ENCODE measurements at places on chromosomes 4 and X.

DNA sequence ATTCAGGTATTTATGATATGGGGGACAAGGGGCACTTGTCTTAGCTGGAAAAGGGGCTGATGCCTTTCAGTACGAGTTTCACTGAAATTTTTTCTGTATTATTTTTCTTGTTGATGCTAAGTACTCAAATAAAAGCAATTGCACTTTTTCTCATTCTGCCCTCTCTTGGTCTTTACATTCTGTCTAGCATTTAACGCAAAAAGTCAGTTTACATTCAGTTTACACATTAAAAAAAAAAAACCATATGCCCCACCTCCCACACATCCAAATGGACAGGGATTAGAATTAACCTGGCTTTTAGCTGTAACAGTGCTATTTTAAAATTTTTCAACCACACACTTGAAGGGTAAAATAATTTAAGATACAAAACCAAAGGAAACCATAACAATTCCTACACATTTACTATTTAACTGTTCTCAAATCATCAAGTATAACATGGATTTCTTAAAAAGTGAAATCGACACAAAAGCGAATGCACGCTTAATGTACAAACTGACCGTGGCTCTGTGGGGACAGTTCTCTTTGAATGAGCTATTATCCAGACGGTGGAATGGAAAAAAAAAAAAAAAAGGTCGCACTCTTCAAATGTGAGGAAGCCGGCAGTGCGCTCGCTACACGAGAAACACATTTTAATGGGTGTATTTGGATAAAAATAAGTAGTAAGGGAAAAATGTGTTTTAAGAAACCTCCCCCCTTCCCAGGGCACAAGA is 1.4 kb downstream of the AMMECR1 start:
- DNase-seq = no peak

GRCh38 chr4:94533405-94534223 is 81.9 kb downstream of the PDLIM5 start:
- DNase-seq = no peak

DNA sequence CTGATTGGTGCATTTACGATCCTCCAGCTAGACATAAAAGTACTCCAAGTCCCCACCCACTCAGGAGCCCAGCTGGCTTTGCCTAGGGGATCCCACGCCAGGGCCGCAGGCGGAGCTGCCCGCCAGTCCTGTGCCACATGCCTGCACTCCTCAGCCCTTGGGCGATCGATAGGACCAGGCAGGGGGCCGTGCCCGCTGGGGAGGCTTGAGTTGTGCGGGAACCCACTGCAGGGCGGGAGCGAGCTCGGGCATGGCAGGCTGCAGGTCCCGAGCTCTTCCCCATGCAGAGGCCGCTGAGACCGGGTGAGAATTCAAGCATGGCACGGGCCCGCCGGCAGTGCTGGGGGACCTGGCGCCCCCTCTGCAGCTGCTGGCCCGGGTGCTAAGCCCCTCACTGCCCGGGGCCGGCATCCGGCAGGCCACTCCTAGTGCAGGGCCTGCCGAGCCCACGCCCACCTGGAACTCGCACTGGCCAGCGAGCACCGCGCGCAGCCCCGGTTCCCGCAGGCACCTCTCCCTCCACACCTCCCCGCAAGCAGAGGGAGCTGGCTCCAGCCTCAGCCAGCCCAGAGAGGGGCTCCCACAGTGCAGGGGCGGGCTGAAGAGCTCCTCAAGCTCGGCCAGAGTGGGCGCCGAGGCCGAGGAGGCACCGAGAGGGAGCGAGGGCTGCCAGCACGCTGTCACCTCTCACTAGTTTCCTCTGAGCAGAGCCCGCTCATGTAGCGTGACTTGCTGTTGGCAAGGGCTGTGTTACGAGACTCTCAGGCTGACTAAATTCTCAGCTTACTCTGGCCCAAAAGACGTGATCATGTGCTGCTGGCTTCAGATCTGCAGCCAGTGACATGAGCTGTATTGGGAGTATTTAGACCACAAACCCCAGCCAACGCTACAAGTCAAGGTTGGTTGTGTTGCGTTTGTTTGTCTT is 87.5 kb downstream of the TRAPPC11 start:
- no peak for DNase-seq

- DNase-seq = no peak
These were observed 682.3 kb downstream of the TRIML1 start for GRCh38 chr4:188821500-188821899.

- DNase-seq = no peak
These were observed 190.6 kb upstream of the PCDH18 start for GRCh38 chr4:137722910-137723309.

DNA sequence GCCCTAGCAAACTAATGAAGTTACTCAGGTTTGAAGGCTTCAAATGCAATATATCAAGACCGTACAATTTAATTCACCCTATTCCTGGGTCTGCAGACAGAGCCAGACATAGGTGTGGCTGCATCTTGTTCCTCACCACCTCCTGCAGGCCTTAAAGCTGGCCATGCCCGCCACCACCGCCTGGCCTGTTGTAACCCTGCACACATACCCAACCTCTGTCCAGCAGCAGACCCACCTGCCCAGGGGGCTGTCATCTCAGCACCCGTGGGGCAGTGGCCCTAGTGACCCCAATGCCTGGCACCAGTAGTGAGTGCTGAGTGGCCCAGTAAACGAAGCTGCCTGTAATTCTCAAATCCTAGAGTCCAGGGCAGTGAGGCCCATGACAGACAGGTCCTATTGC is 40.7 kb downstream of the ZBTB49 start:
- no peak for DNase-seq

- no peak for DNase-seq
These were observed 27.6 kb downstream of the PHEX start for GRCh38 chrX:22059775-22060174.

GRCh38 chr4:142725886-142726285 is 120.2 kb downstream of the INPP4B start:
- DNase-seq = no peak

- DNase-seq = no peak
These were observed 9.4 kb upstream of the AP1S2 start for GRCh38 chrX:15864023-15864422.

GRCh38 chr4:154559494-154560418 is 3.1 kb upstream of the FGB start:
- DNase-seq = peak; percentile 28

DNA sequence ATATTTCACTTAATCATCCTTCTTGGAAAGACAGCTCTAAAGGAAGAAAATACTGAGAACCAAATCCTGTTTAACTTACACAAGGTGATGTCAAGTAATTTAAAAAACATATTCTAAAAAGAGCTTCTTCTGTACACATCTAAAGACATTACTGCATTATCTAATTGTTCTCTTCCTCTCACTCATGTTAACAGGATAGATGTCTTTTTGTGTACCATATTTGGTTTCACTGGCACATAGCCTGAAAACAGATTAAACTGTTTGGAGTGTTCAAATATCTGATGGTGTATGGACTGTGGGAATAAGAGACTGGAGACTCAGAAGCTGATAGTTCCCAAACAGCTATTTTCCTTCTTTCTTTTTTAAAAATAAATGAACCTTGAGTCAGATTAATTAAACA is 213.3 kb upstream of the MAB21L2 start:
- DNase-seq = no peak

- DNase-seq = no peak
These were observed 18.9 kb downstream of the C4orf50 start for GRCh38 chr4:5999356-5999755.

- no peak for DNase-seq
These were observed 38.9 kb downstream of the RASGEF1B start for GRCh38 chr4:81432825-81433224.

DNA sequence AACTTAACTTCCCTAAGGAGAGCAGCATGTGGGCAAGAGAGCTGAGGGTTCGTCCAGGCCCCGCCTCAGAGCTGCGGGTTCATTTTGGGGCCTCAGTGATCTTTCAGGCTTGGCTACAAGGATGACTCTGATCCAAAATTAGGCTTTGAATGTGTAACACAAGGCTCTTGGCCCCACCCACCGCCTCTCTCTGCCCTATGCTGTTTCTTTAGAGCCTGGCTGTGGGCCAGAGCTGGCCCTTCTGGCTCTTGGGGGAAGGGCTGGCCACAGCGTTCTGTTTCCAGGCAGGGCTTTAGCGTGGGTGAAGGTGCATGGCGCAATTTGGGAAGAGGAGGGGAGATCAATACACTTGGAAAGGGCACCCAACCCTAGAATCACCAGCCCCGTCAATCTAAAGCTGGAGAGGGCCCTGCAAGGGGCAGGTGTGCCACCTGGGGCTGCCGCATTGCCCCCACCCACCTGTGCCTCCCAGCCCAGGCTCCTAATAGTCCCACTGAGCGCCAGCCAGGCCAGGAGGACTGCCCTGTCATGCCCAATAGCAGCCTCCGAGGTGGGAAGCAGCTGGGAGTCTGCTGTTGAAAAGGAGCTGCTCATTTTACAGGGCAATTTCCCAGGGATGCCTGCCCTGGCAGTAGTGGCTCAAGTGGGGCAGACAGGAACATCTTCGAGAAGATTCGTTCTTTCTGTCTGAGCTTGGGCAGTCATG is 84.5 kb upstream of the MAML3 start:
- no peak for DNase-seq

- DNase-seq = no peak
These were observed 20.6 kb upstream of the APELA start for GRCh38 chr4:164856396-164856795.

DNA sequence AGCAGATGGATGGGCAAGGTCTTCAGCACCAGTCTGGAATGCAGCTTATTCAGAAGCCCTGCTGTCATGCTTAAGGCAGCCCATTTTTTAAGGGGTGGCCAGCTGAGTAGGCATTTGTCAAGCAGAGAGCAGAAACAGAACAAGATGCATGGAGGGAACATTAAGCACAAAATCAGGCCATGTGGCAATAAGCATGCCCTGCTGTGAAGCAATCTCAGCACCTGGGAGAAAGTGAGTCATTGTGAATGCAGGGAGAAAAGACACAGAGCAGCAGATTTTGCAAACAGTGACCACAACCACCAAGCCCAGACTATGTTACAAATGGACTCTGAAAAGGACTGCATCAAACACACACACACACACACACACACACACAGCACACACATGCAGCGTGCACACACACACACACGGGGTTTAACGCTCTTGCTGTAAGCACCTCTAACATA is 94.1 kb upstream of the GALNT7 start:
- no peak for DNase-seq

DNA sequence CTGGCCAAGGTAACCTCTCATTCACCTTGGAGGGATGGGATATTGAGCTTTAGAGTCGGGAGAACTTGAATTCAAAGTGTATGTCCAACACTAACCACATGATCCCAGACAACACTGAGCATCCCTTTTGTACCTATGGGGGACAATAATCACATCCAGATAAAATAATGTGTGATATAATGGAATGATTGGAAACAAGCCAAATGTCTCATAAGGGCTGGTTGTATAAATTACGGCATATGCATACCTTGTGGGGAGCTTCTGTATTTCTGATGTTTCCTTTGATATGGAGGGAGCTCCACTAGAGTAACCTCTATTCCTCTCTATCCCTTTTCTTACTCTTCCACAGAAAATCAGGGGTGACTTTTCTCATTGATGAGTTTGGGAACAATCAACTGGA is 40.7 kb upstream of the LDB2 start:
- no peak for DNase-seq

- DNase-seq = no peak
These were observed 326.4 kb downstream of the TENM3 start for GRCh38 chr4:182569561-182569960.

- no peak for DNase-seq
These were observed 110.3 kb upstream of the KIT start for GRCh38 chr4:54547299-54548097.

All from CD4-positive, alpha-beta T cell treated with Interferon alpha-2 for 1 hour (primary cell).